Skin of body (tissue), 3 donors: ENCODE measurements at places on chromosomes 6 and 20.

- no peak for DNase-seq
These were observed 4.2 kb upstream of the CALHM6 start for GRCh38 chr6:116456927-116457326.

DNA sequence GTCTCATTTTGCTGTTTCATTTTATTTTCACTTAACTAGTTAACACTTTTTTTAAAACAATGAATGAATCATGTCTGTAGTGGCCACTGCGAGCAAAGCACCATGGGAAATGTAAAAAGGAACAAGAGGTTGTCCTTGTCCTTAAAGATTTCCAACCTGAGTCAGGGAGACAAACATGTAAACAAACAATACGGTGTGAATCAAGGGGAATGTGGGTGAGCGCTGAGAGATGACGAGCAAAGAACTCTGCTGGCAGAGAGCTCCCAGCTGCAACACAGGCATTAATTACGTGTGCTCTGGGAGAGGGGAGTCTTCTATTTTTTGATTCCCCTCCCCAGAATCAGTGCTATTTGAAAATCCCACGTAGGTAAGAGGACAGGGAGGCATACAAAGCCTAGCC is 84.3 kb downstream of the ATXN1 start:
- DNase-seq: no peak

- no peak for DNase-seq
These were observed 20.5 kb upstream of the PKIG start for GRCh38 chr20:44561876-44562275.

- peak; percentile 30 for DNase-seq
These were observed 78.4 kb downstream of the HDGFL1 start for GRCh38 chr6:22647719-22648118.

DNA sequence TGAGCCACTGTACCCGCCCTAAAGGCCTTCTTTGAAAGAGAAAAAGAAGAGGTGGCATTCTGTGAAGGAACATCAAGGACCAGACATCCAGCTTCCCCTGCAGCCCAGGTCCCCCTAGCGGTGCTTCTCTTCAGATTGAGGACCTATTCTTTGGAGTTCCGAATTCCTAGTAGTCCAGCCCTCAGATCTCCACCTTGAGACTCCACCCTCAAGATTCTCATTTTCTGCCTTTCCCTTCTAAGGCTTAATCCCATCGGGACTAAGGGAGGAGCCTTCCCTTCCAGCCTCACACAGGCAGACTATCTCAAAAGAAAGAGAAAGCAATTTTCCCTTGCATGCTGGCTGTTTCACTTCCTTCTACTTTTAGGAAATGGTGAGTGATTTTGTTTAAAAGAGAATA is 32.5 kb downstream of the MUC22 start:
- no peak for DNase-seq
